Stomach (tissue), 19 donors: ENCODE measurements at places on chromosomes 3 and 15. TPM values are rescaled to one million over a fixed set of nuclear protein-coding genes. Genes with fewer than 3 reads are reported as not detected.

Gene HHATL
- 0.81 TPM for polyA plus RNA-seq

Gene FAM43A
- 5.4 TPM for polyA plus RNA-seq

Gene TPRA1
- polyA plus RNA-seq = 14.6 TPM

Gene NR2E3
- polyA plus RNA-seq = 0.70 TPM

Gene EAF2
- polyA plus RNA-seq = 5.3 TPM

Gene CKMT1A
- 18.7 TPM for polyA plus RNA-seq

Gene PRR23B
- polyA plus RNA-seq = not detected

Gene BLOC1S6
- 31.9 TPM for polyA plus RNA-seq

Gene SPTSSB
- polyA plus RNA-seq = 86.3 TPM

Gene ZBTB20
- 0.15 TPM for polyA plus RNA-seq

Gene ACOX2
- polyA plus RNA-seq = 15.6 TPM
